ENCODE measurements at places on chromosomes 16 and 17.
A peak's percentile ranks its signal among the peaks of the same experiment; 100 is the strongest.

- DNase-seq = peak; percentile 33
Observed at GRCh38 chr16:72658888-72659717, 388.8 kb downstream of the ZFHX3 start.

DNA sequence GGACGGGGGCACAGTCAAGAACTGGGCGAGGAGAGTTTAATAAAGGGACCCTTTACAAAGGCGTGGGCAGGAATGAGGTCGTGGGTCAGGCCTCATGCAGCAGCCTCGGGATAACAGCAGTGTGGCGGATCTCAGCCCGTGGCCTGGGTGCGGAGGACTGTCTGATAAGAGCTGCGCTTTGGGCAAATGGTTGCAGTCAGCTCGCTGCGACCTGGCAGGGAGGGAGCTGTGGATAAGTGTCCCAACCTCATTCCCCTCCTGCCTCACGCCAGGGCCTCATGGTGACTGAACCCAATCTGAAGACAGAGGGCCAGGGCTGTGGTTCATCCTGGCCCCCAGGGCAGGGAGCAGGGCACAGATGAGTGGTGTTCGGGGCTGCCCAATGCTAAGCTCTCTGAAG, 13.6 kb downstream of the SMTNL2 start:
- DNase-seq = no peak

- no peak for DNase-seq
Observed at GRCh38 chr17:15255713-15256454, 9.2 kb downstream of the PMP22 start.

- no peak for DNase-seq
Observed at GRCh38 chr16:57510016-57510871, 24.0 kb upstream of the DOK4 start.

GRCh38 chr16:79993629-79994209, 393.2 kb upstream of the MAF start:
- DNase-seq = no peak

DNA sequence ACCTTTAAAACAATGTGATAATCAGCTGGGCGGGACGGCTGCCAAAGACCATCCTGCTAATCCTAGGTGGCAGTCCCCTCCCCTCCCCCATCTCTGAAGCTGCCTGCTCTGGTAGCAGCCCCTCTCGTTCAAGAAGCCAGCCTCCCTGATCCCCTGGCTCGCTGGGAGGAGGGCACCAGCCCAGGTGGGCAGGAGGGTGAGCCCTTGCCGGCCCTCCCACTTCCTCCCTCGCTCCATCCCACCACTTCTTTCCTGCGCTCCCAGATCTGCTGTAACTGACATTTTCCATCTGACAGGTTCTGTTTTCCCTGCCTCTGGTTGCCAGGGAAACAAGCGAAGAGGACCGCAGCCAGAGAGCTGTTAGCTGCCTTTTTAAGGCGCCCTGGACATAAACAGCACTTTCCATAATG, 155.7 kb upstream of the TNRC6C start:
- DNase-seq = no peak

- DNase-seq = no peak
Observed at GRCh38 chr16:19690196-19690595, 27.8 kb downstream of the KNOP1 start.

GRCh38 chr16:10277597-10277996, 95.4 kb upstream of the GRIN2A start:
- DNase-seq = no peak

GRCh38 chr16:2595393-2596205, 57.8 kb downstream of the PDPK1 start:
- DNase-seq = no peak

GRCh38 chr16:9372934-9373890, 281.8 kb downstream of the HAPSTR1 start:
- no peak for DNase-seq

DNA sequence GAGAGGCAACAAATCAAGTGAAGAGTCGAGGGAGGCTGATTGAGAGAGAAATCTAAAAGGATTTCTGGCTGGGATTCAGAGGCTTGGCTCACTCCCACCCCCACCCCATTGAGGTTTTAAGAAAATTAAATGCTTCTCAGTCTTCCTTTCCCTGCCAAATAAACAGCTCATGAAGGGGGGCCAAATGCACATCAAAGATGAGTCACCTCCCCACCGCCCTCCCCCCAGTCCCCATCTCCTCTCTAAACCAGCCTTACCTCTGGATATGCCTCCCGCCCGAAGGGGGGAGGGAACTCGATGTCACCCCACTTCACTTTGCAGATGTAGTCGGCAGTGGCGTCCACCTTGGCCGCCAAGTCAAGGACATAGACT, 11.6 kb downstream of the ACLY start:
- no peak for DNase-seq

DNA sequence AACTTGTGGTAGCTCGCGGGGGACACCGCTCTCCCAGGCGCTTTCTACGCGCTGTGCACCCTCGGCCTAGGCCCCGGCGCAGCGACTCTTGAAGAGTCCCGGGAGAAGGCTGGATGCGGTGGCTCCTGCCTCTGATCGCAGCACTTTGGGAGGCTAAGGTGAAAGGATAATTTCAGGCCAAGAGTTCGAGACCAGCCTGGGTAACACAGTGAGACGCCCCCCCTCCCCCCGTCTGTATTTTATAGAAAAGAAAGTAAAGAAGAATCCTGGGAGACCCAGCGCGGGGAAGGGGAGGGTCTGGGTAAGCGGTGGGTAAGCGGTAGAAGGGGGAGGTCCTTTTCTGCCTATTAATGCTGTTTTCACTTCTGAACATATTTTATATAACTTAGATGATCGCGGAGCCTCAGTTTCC, 486 bp upstream of the PLLP start:
- DNase-seq = no peak

GRCh38 chr16:723695-724094, 2.5 kb downstream of the CCDC78 start:
- no peak for DNase-seq

GRCh38 chr16:48542020-48542473, 67.9 kb downstream of the N4BP1 start:
- no peak for DNase-seq

DNA sequence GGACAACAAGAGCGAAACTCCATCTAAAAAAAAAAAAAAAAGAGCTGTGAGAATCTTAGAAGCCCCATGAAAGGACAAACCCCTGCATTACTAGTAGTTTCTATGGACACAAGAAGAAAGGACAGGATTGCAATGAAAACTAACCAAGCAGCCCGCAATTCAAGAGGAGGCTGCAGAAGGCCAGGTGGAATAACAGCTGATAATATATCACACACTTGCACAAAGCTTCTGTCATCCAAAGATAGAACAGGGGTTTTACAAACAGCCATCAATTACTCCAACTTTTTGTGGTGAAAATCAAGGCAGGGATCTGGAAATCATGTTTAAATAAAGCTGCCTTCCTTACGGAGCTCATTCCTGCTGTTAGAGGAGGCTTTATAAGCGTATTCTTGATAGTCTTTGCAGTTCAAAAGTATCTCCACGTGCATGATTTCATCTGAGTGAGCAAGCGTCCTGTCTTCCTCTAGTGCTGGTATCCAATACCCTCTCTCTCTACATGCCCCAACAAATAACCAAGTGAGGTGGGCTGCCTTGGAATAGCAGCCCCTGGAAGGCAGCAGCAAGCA, 23.1 kb upstream of the TMEM94 start:
- no peak for DNase-seq
